ENCODE measurements at places on chromosomes 1 and 21. TPM values are rescaled to one million over a fixed set of nuclear protein-coding genes. Genes with fewer than 3 reads are reported as not detected.

Gene C4BPA
- not detected for total RNA-seq

Gene CHIA
- 3.5 TPM for total RNA-seq

DNA sequence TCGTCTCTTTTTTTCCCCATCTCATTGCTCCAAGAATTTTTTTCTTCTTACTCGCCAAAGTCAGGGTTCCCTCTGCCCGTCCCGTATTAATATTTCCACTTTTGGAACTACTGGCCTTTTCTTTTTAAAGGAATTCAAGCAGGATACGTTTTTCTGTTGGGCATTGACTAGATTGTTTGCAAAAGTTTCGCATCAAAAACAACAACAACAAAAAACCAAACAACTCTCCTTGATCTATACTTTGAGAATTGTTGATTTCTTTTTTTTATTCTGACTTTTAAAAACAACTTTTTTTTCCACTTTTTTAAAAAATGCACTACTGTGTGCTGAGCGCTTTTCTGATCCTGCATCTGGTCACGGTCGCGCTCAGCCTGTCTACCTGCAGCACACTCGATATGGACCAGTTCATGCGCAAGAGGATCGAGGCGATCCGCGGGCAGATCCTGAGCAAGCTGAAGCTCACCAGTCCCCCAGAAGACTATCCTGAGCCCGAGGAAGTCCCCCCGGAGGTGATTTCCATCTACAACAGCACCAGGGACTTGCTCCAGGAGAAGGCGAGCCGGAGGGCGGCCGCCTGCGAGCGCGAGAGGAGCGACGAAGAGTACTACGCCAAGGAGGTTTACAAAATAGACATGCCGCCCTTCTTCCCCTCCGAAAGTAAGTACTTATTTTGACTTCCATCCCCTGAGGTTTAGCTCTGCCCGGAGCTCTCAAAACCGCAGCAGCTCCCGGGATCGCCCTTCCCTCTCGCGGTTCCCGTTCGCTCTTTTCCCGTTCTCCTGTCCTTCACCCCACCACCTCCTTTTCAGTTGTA is 1.5 kb downstream of the TGFB2 start:
- no peak for DNase-seq

- DNase-seq, result no peak
Observed at GRCh38 chr1:203551550-203551949, 57.6 kb downstream of the OPTC start.

- DNase-seq, result no peak
Observed at GRCh38 chr1:89781494-89782126, 39.2 kb upstream of the LRRC8D start.
